ENCODE measurements at places on chromosomes 3 and 15.

GRCh38 chr15:58582160-58582559 lies 150.4 kb downstream of the LIPC start:
- DNase-seq: no peak

DNA sequence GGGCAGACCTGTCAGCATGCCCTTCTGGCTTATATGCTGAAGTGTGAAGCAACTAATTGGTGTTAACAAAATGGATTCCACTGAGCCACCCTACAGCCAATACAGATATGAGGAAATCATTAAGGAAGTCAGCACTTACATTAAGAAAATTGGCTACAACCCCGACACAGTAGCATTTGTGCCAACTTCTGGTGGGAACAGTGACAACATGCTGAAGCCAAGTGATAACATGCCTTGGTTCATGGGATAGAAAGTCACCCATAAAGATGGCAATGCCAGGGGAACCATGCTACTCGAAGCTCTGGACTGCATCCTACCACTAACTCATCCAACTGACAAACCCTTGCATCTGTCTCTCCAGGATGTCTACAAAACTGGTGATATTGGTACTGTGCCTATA lies 9.4 kb downstream of the PIK3CB start:
- no peak for DNase-seq

DNA sequence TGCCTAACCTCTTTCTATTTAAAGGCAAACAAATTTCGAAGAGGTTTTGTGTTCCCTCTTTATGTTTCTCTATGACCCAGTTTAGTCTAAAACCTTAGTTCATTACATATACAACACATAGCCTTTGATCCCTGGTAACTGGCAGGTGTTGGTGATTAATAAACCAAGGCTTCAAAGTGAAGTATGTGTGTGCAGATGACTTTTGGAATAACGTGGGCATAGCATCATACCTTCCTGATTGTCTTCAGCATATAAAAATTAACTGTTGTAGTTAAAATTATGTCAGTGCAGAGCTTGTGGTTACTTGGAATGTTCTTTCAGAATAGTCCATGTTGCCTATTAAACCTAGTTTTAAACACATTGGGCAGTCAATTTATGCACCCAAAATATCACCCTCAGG lies 608.3 kb downstream of the ROBO2 start:
- DNase-seq: no peak

DNA sequence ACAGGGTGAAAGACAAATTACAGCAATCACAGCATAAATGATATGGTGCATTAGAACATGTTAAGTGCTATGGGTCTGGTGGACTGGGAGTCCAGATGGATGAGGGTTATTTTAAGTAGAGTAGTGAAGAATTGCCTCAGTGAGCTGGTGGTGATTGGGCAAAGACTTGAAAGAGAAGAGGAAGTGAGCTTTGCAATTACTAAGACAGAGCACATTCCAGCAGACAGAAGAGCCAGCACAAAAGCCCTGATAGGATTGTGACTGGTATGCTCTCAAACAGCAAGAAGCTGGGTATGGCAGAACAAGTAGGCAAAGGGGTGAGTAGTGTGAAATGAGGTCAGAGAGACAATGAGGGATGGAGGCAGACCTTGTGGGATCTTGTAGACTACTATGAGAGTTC lies 2.1 kb upstream of the ACKR4 start:
- DNase-seq: no peak

GRCh38 chr3:30356866-30357753 lies 249.3 kb upstream of the TGFBR2 start:
- DNase-seq: no peak

DNA sequence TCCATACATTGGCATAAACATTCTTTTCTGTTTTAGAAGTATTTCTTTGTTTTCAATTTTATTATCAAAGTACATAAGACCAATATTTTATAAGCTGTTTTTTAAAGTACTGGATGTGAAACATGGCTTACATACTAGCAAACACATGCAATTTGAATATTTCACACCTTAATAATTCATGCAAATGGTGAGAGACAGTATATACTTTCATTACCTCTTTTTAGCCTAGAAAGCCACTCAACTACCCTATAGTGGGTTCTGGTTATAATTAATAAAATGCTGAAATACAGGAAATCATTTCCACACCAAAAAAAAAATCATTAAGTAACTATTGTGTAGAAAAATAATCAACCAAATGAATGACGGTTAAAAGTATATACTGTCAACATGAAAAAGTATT lies 38.5 kb upstream of the MELTF start:
- DNase-seq: no peak

GRCh38 chr15:94411285-94411684 lies 179.9 kb downstream of the MCTP2 start:
- DNase-seq: no peak

- DNase-seq: peak; percentile 25
These were observed 138.0 kb downstream of the FBN1 start for GRCh38 chr15:48507416-48508065.

DNA sequence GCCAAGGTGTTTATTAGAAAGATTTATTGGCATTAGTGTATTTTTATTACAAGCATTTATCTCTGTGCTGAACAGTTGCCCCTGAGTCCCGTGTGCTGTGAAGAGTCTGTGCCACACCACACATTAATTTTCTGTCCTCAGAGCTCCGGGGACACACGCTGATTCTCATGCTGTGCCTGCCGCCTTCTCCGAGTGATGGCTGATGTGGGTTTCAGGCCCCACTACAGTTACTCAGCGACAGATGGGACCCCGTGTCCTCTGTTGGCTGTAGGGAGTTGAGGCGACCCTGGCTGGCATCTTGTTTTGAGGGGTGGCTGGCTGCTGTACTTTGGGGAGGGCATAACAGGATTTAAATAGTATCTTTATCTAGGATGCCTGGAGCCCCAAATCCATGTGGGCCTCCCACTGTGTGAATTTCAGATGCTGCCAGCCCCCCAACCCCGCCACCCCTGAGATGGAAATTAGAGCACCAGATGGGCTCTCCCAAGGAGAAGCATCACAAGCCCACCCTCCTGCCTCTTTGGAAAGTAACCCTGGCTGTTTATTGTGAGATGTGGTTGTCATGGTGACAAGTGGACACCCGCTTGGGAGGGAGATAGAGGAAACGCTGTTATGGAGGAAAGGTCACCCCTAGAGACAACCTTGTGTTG lies 185.6 kb downstream of the APBA2 start:
- DNase-seq: no peak

GRCh38 chr3:136949146-136949545 lies 8.6 kb upstream of the IL20RB start:
- no peak for DNase-seq

- DNase-seq: no peak
These were observed 37.3 kb upstream of the ATOSA start for GRCh38 chr15:52716536-52716935.

DNA sequence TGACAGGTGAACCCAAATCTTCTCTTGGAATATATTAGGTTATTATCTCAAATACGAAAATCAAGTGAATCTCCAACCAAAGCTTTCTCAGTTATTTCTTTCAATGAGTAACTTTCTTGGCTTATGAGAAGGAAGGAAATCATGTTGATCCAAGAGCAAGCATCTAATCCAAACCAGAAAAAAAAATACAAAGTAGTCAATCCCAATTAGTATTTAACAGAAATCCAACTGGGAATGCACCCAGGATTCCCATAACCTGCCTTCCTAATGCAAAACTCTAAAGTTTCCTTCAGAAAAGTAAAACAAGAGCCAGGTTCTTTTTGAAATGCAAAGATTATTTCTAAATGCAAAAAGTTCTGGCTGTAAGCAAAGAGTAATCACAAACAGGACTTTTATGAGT lies 289.3 kb downstream of the SHOX2 start:
- no peak for DNase-seq

- DNase-seq: no peak
These were observed 76.6 kb downstream of the SRGAP3 start for GRCh38 chr3:9172851-9173321.

DNA sequence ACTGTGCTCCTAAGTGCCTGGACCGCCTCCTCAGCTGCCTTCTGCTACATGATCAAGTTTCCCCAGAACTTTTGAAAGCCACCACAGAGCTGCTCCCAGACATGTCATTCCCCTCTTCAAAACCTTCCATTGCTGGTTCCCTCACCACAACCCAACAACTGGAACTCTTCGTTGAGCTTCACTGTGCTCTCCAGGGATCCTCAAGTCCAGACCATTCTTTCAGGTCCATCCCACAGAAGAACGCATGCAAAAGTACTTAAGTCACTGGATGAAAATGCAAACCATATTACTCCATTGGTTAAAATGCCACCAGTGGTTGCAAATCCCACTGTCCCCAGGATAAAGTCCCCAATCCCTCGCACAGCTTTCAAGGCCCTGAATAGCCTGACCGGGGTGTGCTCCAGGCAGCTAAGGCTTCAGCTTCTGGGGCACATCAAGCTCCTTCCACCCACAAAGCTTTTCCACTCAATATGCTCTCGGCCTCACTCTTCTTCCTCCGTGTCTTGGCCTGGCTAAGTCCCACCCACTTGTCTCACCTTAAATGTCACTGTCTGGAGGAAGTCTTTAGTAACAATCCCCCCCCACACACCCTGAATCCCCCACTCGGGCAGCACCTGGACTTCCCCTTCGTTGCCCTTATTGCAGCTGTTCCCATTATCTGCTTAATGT lies 84.8 kb downstream of the XXYLT1 start:
- DNase-seq: no peak

DNA sequence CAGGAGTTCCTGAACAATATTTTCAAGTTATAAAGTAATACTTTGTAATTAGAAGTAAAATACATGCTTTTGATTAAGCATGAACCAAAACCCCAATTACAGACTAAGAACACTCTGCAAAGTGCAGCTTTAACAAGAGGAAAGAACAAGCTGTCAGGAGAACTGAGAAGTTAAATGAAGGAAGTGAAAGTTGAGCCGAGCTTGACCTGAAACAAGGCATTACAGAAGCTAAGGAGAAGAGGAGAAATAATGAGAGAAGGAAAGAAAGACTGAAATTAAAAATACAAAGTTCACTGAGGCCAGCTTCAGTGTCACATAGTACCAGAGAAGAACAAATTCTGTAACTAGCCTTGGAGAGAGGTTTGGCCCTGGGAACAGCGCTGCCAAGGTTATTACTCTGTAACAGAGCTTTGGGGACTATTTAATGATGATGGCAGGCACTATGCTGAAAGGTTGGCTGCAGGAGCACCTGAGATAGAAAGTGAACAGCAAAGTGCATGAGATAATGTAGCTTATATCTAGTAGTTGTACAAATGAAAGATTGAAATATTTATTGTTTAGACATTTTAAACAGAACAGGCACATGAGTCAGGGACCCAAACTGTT lies 241.9 kb upstream of the PEX5L start:
- DNase-seq: no peak

GRCh38 chr3:83934192-83935021 lies 1024.4 kb upstream of the CADM2 start:
- DNase-seq: no peak

All from CD4-positive, alpha-beta T cell treated with Interleukin-4 for 1 hour (primary cell).